ENCODE measurements at places on chromosomes 5 and 9. TPM values are rescaled to one million over a fixed set of nuclear protein-coding genes. Genes with fewer than 3 reads are reported as not detected.

Gene CORO2A
- 3.6 TPM for total RNA-seq

DNA sequence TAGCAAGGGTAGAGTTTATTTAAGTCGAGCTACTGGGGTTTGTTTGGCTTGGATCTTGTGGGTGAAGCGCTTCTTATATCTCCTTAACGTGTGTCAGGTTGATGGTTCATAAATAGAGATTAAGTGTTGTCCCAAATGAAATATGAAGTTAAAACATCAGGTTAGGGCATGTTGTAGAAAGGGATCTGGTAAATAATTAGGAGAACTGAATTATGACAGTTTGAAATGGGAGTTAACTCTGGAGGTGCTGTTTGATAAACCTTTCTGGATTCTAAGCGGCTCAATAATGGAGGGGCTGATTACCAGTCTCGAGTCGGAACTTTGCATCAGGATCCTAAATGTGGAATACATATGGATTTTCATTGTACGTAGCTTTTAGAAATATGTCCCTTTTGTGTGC lies 717.0 kb upstream of the WWC1 start:
- H3K27me3 ChIP-seq = no peaks in the 10 kb centered on the region
- no peaks in the 10 kb centered on the region for H3K4me1 ChIP-seq
- H3K36me3 ChIP-seq = no peaks in the 10 kb centered on the region
- no peak overlapping the region for H3K27ac ChIP-seq
- DNase-seq = no peak
- no peak overlapping the region for H3K4me3 ChIP-seq

DNA sequence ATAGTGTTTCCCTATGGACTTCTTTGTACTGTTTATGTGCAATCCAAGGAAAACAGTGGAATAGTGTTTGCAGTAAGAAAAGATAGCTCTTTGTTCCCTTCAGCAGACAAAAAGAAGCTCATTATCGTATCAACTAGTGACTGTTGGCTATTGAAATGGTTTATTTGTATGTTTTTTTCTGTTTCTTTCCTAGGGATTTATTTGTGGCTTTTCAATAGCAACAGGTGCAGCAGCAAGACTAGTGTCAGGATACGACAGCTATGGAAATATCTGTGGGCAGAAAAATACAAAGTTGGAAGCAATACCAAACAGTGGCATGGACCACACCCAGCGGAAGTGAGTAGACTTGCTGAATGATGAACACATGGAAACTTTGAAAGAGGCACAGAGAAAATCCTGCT lies 65.1 kb downstream of the SLC44A1 start:
- no peak overlapping the region for H3K4me3 ChIP-seq
- H3K4me1 ChIP-seq = no peaks in the 10 kb centered on the region
- no peaks in the 10 kb centered on the region for H3K36me3 ChIP-seq

Gene JAKMIP2
- 12.2 TPM for total RNA-seq

Gene HRCT1
- not detected for total RNA-seq

DNA sequence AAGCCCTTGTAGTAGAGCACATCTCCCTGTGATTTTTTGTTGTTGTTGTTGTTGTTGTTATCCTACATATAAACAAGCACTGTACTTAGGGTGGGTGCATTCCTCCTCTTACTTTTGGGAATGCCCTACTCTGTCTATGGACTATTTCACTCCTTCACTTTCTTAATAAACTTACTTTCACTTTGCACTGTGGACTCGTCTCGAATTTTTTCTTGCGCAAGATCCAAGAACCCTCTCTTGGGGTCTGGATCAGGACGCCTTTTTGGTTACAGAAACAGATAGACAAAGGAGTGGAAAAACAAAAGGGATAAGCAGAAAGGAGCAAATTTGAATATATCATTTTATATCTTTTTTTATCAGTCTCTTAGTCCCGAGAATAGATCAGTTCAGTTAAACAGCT lies 14.4 kb upstream of the PAIP1 start:
- no peak overlapping the region for H3K27ac ChIP-seq
- H3K27me3 ChIP-seq = no peaks in the 10 kb centered on the region
- no peak for DNase-seq
- no peaks in the 10 kb centered on the region for H3K4me1 ChIP-seq
- H3K4me3 ChIP-seq = no peak overlapping the region

Data from natural killer cell (primary cell).